ENCODE measurements at places on chromosomes 3 and 15.
A peak's percentile ranks its signal among the peaks of the same experiment; 100 is the strongest.

- no peak for DNase-seq
Measured at GRCh38 chr3:134857356-134857755, 62.3 kb downstream of the EPHB1 start.

DNA sequence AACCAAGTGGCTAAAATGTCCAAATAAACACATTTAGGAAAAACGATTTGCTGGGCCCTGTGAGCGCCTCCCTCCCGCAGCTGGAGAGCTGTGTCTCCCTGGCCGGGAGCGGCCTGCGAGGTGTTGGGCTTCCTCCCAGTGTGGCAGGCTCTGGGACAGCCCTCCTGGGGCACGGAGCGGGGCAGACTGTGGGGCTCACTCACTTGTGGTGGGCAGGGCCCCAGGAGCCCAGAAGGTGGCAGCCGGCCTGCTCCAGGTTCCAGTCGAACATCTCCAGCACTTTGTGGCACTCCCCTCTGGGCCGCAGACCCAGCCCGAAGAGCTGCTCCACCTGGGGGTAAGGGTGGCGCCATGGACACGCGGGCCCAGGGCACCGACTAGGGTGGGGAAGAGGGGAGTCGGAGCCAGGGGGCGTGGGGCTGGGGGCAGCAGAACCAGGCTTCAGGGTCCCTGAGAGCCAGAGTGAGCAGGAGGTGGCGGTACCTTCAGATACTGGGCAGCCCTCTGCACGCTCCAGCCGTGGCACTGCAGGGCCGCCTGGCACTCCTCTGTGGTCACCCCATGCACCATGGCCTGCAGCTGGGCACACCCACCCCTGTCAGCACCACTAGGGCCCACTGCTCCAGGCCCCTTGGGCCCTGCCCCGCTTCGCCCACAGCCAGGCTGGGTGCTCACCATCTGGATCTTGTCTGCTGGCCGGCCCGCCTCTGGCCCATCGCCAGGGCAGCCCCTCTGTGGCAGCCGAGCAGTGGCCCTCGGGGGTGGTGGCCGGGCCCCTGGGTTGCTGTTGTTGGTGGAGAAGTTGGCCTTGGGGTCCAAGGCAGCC is 41.5 kb downstream of the TNK2 start:
- no peak for DNase-seq

- DNase-seq = peak; percentile 21
Measured at GRCh38 chr3:23325466-23326065, 122.4 kb downstream of the UBE2E2 start.

- DNase-seq = no peak
Measured at GRCh38 chr3:49868862-49869466, 742 bp downstream of the CAMKV start.

- no peak for DNase-seq
Measured at GRCh38 chr3:123421353-123422174, 27.3 kb downstream of the ADCY5 start.

DNA sequence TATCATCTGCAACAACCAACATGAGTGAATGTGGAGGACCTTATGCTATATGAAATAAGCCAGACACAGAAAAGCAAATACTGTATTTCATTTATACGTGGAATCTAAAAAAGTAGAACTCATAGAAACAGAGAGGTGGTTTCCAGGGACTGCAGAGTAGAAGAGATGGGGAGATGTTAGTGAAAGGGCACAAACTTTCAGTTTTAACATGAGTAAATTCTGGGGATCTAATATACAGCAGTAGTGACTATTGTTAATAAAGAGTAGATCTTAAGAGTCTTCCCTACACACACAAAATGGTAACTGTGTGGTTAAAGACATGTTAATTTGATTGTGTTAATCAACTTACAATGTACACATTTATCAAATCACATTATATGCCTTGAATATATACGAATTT is 20.9 kb upstream of the MELTF start:
- DNase-seq = no peak

DNA sequence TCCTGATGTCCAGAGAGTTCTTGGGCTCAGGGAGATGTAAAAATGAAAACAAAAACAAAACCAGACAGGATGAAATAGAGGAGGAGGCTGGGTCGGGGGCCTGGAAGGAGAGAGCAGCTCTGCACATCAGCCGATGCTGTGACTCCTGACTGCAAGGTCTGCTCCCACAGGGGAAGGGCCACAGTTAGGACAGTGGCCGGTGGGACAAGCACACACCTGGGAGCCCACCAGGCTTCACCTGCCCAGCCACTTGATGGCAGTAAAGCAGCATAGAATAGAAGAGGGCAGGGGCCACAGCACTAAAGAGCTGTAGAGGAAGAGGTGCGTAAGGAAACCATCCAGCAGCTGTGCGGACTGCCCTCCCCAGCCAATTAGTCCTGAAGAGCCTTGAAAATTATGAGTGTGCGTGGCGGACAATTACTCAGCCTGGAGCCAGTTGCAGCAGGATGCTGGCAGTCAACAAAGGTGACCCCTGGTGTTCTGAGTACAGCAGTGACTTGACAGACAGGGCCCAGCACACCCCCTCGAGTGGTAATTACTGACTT is 29.8 kb downstream of the ALS2CL start:
- no peak for DNase-seq

GRCh38 chr3:174639970-174640369 is 219.2 kb upstream of the NAALADL2 start:
- no peak for DNase-seq

GRCh38 chr3:188279502-188280335 is 125.8 kb downstream of the LPP start:
- DNase-seq = no peak

DNA sequence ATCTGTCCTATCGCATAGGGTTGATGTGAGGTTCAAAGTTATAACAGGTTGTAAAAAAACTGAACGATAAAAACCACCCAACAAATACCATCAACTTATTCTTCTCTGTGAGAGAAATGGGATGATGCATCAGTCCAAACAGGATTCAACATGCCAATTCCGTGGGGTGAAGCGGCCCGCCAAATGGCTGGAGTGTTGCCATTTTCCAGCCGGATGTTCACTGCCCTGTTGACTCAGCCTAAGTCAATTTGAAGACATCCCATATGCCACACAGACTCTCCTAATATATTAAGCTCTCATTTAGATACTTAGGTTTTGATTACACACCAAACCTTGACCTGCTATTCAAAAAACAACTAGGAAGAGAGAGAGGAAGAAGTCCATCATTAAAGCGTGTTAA is 311.1 kb downstream of the VPS13C start:
- DNase-seq = no peak

GRCh38 chr3:123431007-123431657 is 17.8 kb downstream of the ADCY5 start:
- no peak for DNase-seq

DNA sequence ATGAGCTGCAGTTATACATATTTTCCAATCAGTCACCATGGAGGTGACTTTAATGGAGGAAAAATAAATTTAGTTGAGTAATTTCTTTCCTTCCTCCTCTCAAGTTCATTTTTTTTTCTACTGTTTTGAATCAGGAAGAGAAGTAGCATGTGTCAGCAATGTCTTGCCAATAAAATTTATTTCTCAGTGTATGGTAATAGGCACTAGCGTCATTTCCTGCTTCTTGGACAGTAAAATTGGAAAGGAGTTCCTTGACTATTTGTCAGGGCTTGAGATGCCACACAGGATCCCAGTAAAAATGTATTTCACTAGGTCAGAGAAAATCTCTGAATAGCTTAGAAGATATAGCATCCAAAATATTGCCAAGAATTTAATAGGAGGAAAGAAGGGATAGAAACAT is 605.9 kb downstream of the ROBO1 start:
- DNase-seq = no peak

GRCh38 chr15:95866711-95867440 is 463.6 kb upstream of the NR2F2 start:
- no peak for DNase-seq

DNA sequence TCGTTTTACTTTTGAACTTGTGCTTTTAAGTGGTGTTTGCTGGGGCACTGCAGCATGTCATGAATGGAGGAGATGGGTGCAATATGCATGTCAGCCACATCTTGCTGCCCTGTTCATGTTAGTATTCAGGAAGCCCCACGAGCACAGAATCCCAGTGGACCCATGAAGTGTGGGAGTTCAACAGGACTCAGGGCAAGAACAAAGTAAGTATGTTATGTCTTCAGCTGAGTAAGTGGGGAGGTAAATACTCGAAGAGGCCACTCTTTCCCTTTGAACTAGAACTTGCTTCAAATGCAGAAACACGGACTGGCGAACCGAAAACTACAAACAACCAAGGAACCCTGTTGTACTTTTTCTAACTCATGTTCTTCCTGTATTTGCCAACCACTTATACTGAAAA is 23.4 kb downstream of the SOX14 start:
- no peak for DNase-seq

Data from inflammatory macrophage treated with lipopolysaccharide for 1 hour (primary cell).